ENCODE measurements at places on chromosomes 11 and 22. TPM values are rescaled to one million over a fixed set of nuclear protein-coding genes. Genes with fewer than 3 reads are reported as not detected.

The OR51B5 gene
- polyA plus RNA-seq, result not detected

- DNase-seq, result no peak
Observed at GRCh38 chr22:29541845-29542244, 11.7 kb downstream of the THOC5 start.

GRCh38 chr11:69635804-69636511 lies 5.0 kb upstream of the CCND1 start:
- no peak for DNase-seq

DNA sequence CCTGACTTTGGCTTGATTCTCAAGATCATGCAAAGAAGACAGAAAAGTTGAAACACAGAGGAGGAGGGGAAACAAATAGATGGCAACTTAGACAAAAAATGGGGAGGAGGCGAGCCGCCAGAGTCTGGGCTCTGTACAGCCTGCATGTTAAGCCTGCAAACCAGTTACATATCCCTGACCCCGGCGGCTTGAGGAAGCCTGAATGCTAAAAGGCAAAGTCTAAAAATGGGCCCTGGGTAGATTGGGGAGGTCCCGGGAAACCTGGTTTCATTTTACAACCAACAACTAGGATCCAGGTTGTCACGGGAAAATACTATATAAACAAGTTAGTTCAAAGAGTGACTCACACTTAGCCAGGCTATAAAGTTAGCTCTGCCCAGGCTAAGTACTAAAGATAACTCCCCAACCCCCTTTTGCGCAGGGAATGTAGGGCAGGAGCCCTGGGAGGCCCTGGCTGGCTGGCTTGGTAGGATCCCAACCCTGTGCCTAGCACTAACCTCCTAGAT lies 18.8 kb upstream of the ZBTB16 start:
- DNase-seq, result no peak

- DNase-seq, result no peak
Observed at GRCh38 chr11:73795925-73796632, 8.4 kb downstream of the MRPL48 start.

The SORL1 gene
- 2.6 TPM for polyA plus RNA-seq

DNA sequence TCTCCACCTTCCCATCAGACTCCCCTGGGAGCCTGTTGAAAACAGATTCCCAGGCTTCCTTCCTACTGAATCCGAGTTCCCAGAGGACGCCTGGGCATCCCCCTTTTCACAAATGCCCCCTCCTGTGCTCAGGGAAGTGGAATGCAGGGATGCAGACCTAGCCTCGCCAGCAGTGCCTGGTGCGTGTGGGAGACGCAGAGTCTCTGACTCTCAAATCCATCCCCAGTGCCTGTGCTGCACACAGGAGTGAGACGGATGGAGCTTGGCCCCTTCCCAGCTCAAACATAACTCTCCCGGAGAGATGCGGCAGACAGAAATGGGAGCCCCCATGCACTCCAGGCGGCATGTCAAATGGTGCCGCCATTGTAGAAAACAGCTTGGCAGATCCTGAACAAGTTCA lies 62.6 kb downstream of the CTTN start:
- no peak for DNase-seq

GRCh38 chr11:117219455-117219854 lies 12.4 kb downstream of the PCSK7 start:
- DNase-seq, result no peak

DNA sequence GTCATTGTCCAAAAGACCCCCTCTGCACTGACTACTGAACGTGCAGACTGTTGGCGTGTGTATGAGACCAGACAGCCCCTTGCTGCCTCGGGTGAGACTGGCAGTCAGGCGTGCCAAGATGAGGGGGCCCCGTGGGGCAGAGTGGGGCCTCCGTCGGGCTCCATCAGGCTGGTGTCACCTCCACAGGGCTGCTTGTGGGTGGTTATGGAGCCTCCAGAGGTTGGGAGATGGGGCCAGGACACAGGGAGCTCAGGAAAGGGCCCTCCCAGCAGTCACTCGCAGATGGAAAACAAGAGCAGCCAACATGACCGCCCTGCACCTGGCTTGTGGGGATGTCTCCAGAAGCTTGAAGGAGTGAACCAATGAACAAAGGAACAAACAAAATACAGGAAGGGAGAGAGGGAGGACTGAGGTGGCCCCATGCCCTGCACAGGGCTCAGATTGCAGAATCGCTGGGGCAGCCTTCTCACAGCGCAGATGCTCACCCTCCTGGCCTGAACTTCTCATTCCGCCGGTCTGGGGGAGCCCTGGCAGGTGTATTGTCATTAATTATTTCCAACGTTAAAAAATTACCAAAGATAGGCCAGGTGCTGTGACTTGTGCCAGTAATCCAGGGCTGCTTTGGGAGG lies 5.5 kb upstream of the PHLDA2 start:
- no peak for DNase-seq

DNA sequence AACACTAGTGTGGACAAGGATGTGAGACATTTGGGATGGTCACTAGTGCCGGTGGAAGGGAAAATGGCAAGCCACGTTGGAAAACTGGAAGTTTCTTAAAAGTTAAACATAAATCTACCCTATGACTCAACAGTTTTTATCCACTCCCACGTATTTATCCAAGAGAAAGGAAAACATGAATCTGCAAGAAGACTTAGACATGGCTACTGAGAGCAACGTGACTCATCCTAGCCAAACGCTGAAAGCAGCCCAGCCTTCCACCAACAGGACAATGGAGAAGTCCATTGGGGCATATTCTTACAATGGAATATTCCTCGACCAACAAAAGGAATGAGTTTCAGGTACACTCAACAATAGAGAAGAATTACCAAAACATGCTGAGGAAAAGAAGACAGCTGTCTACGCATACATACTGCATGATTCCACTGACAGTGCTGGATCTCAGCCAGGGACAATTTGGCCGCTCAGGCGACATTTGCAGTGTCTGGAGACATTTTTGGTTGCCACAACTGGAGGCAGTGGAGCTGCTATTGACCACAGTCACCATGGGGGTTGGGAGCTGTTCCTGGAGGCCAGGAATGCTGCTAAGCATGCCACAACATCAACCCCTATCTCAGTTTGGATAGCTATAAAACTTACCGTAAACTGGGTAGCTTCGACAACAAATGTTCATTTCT lies 21.2 kb downstream of the SYT13 start:
- peak; percentile 21 for DNase-seq

- DNase-seq, result no peak
Observed at GRCh38 chr11:66743271-66743968, 14.4 kb upstream of the SPTBN2 start.

GRCh38 chr22:20549232-20549841 lies 41.9 kb downstream of the MED15 start:
- peak; percentile 43 for DNase-seq

DNA sequence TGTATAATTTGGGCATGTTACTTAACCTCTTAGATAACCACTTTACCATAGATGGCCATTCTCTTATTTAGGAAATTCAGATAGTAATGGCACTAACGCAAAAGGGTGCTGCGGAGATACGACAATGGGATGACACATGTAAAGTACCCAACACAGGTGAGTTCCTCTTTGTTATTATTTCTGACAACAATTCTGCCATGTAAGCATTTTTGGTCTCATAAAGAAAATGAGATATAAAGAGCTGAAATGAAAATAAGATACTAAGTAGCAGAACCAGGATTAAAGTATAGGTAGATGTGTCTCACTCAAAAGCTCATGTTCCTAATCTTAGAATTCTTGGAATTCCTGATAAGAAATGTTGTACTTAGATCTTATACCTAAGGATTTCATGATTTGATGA lies 260.2 kb upstream of the CCDC90B start:
- DNase-seq, result no peak

- peak; percentile 82 for DNase-seq
Observed at GRCh38 chr11:832529-833113, at the start of gene CD151. Gene CD151, plus strand, starts transcription at chr11:832952. Its CDS starts 3,118 bp downstream, at chr11:836070.

GRCh38 chr11:119166368-119167076 lies 2.0 kb upstream of the NLRX1 start:
- DNase-seq, result no peak

The SERPING1 gene
- 121 TPM for polyA plus RNA-seq

- peak; percentile 92 for DNase-seq
Observed at GRCh38 chr11:104164028-104164520, at the start of gene PDGFD. Gene PDGFD, minus strand, starts transcription at chr11:104164147.

DNA sequence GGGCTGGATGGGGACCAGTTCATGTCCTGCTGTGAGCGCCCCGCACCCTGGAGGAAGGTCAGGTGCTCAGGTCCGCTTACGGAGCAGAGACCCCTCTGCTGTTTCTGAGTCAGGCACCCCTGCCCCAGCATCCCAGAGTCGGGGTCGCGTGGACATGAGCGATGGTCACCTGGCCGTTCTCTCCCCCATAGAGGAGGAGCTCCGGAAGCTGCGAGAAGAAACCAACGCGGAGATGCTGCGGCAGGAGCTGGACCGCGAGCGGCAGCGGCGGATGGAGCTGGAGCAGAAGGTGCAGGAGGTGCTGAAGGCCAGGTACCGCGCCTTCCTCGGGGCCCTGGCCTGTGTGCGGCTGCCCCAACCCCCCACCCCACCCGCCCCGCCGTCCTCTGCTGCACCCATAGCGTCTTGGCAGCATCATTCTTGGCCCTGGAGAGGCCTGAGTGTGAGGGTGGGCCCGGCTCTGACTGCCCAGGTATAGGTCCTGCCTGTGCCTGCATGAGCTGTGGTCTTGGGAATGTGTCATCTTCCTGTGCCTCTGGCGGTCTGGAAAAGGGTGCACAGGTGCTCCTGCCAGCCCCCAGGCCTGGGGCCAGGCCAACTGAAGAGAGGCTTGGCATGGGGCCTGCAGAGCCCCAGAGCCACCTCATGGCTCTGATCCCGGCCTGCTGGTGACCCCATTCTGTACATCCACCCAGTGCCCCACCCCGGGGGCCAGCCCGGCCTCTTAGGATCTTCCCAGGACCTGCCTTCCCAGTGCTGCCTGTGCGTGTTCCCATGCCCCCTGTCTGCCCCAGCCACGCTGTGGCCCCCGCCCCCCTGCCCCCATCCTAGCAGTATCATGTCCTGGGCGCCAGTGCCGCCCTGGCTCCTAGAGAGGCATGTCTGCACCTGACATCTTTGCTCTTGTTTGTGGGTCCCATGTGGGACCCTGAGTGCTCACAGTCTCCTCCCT lies 38.1 kb downstream of the GRAMD4 start:
- DNase-seq, result no peak

The GNAZ gene
- polyA plus RNA-seq, result 2.9 TPM

- DNase-seq, result no peak
Observed at GRCh38 chr11:61198361-61198760, 5.0 kb upstream of the PGA3 start.

The POU2AF1 gene
- polyA plus RNA-seq, result 0.43 TPM

DNA sequence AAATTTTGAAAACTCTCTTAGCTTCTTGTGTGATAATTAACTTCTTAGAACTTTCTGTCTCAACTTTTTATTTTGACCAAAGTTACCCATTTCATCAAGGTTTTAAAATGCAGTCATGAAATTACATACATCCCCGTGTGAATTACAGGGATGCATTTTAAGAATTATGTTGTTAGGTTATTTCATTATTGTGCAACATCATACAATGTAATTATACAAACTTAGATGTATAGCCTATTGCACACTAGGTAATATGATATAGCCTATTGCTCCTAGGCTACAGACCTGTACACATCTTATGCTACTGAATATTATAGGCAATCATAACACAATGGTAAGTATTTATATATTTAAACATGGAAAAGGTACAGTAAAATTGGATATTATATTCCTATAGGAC lies 228.1 kb upstream of the C11orf87 start:
- no peak for DNase-seq

DNA sequence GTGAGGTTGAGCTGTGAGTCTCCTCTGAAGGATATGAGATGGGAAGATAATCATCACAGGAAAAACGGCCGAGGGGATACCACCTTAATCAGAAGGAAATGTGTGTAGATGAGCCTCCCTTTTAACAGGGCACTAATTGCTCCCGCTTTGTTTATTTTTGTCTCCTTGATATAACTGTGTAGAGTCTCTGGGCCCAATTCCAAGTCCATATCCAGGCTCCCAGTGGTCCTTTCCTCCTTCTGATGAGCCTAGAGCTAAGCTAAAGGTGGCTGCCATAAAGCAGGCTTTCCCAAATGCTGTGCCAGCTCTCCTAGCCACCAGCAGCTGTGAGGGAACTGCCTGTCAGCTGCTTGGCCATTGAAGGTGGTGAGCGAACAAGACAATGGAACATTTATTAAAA lies 17.1 kb upstream of the CCDC90B start:
- DNase-seq, result no peak

The RBFOX2 gene
- 231 TPM for polyA plus RNA-seq

GRCh38 chr11:127493330-127494022 lies 492.9 kb upstream of the KIRREL3 start:
- DNase-seq, result no peak

DNA sequence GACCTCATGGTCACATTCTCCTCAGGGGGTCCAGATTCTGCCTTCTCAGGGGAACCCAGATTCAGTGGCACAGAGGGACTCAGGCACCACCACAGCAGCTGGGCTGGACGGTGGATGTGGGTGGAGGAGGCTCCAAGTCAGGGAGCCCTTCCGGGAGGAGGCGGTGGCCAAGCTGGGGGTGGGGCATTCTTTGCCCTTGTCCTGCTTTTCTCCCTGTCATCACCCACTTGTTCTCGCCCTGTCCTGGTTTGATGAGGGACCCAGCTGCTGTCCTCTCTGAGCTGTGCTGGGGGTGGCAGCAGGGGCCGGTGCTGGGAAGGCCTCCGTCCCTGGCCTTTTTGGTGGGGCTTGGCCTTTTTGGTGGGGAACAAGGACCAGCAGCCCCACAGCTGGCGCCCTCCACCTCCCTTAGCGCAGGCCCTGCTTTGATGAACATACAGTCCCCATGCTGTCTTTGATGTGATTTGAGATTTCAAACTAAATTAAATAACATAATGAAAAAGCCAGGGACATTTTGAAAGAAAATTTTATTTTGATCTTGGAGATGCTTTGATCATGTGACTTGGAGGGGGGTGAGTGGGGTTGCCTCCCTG lies 1168.2 kb downstream of the BRD1 start:
- no peak for DNase-seq

DNA sequence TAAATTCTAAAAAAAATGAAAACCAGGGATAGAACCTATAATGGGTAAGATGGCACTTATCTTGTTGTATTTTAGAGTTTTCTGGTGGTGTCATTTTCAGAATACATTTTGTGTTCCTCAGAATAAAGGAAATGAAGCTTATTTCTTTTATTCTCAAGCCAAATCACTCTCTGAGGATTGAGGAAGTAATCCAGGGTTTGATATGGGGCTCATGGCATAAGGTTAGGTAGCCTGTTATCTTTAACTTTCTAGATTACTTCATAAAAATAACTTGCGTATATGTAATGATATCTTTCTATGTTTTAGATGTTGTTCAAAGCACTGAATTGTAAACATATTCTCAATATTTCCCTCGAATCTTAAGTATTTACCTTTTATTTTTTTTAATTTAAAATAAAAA lies 33.5 kb downstream of the PDE3B start:
- no peak for DNase-seq

The NPTXR gene
- polyA plus RNA-seq, result 5.3 TPM

Measured in muscle of back (tissue), 13 donors.